T-helper 2 cell treated with Interferon-gamma antibody and Interleukin-4, amounts not matched to agents 5 μg/mL and 100 μg/mL, for 36 hours (primary cell): ENCODE measurements at places on chromosomes 7 and 10.
A peak's percentile ranks its signal among the peaks of the same experiment; 100 is the strongest.

DNA sequence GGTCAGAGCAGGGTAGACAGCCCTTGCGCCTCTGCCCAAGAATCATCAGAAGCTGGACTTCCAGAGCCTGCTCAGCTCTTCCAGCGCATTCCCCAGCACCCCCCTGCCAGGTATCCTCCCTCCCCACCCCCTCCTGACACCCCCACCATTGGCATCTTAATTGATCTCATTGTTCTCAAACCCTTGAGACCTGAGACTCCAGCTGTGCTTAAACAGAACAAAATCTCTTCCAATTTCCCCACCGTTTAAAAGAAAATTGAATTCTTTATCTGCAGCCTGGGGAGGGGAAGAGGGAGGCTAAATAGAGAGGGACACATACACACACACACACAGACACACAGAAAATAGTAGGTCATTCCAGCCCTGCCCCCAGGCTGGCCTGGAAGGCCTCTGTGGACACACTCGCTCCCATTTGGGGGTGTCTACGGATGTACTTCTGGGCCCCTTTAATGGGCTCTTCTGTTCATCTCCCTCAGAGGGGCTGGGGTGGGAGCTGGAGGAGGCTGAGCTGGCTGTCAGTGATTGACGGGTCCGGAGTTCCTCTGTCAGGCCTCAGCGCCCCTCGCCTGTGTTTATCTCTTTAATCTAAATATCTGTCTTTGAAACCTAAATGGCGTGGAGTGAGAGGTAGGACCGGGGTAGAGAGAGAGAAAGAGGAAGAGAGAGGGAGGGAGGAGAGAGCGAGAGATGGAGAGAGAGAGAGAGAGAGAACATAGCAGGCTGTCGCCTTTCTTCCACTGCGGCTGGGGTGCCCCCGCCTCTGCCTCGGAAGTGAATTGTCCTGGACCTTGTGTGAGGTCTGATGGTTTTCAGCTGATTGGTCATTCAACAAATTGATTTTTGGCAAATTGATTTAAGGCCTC, 61.7 kb downstream of the C10orf105 start:
- no peak for DNase-seq

- DNase-seq, result peak; percentile 16
Measured at GRCh38 chr7:155412416-155413253, 45.3 kb upstream of the EN2 start.

GRCh38 chr10:82463614-82464013, 588.6 kb downstream of the NRG3 start:
- DNase-seq, result no peak

GRCh38 chr7:44050915-44051560, 6.5 kb downstream of the DBNL start:
- DNase-seq, result no peak

GRCh38 chr7:142771353-142771723, 568 bp downstream of the PRSS2 start:
- no peak for DNase-seq

DNA sequence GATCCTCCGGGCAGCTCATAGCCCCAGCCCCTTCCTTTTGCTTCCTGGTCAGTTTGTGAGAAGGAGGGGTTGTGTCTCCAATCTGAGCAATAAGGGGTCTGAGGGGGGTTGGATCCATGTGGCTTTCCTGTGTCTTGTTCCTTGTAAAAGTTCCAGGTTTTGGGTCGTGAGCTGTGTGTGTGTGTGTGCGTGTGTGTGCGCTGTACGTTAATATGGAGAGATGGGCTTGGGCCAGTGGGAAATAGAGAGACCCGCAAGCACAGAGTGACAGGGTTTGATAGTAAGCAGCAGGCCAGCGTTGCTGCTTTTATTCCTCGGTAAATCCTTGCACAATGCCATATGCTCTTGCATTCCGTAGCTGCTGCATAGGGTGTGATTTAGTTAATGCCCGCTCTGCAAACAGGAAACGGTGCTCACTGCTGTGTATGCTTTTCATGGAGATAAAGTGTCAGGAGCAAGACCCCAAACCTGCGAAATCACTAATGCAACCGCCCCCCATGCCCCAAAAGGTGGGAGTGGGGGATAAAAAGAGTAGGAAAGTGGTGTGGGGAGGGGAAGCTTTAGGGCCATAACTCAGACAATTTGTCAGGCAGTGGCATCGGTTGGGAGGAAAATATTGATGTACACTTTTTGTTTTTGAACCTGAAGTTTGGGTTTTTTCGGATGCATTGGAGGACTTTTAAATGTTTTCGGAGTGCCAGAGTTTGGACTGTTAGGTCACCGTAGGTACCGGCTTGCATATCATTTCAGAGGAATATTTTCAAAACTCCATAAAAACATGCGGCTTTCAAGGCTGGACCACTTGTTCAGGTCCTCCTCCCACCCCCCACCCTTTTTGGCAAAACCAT, 108.7 kb downstream of the TCF7L2 start:
- no peak for DNase-seq

- no peak for DNase-seq
Measured at GRCh38 chr7:142797391-142798377, 26.9 kb downstream of the PRSS2 start.

- DNase-seq, result no peak
Measured at GRCh38 chr10:84837877-84838276, 509.5 kb downstream of the CCSER2 start.

DNA sequence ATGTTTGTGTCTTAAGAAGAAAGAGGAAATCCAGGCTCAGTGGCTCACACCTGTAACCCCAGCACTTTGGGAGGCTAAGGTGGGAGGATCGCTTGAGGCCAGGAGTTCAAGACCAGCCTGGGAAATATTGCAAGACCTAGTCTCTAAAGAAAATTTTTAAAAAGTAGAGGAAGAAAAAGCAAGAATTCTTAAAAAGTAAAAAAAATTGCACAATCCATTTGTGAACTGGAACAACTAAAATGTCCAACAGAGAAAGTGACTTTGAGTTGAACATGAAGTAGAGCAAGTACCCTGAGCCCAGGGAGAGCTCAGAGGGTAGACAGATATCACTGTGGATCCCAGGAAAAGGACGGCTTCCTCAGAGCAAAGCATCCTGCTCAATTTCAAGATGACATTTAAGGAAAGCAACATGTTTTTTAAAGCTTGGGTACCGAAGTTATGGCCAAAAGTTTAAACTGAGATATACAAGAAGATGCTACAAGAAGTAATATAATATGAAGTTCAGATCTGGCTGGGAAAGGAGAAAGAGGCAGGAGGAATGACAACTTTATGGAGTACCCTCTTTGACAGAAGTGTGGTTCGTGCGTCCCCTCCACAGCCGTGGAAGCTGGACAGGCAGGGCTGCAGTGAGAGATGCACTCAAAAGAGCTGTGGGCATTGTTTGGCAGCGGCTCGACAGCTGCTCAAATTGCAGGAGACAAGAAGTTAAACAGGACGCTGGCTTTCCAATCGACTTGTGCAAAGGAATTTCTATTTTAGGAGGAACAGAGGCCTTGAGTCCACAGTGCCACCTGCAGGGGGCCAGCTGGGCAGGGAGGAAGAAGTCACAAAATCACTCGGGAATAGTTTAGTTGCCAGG, 201.3 kb downstream of the JCAD start:
- no peak for DNase-seq
